Esophagus muscularis mucosa (tissue), 4 donors: ENCODE measurements at places on chromosomes 3 and 15.
A peak's percentile ranks its signal among the peaks of the same experiment; 100 is the strongest.

GRCh38 chr15:40906991-40907802, 12.9 kb downstream of the VPS18 start:
- no peak for DNase-seq

- DNase-seq = peak; percentile 87
These were observed 263.3 kb downstream of the ABHD5 start for GRCh38 chr3:43953814-43954692.

- no peak for DNase-seq
These were observed 122.4 kb downstream of the NECTIN3 start for GRCh38 chr3:111194048-111194447.

DNA sequence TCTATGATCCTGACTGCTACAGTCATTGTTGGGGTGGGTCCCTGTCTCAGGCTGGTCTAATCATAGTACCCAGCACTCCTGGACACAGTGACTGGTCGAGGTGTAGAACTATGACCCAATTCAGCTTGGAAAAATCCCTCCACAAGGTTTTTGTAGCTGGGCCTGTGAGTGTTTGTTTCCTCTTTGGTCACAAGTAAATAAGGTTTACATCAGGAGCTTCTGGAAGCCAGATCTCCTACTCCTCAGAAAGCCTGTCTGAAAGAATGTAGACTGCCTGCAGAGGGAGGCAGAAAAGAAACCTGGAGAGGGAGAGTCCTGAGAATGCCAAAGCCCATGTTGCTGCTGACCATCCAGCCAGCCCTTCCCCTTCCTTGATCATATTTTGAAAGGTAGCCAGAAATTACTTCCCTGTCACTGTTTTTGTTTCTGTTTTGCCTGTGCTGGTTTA, 123.2 kb downstream of the RAP2B start:
- DNase-seq = no peak

DNA sequence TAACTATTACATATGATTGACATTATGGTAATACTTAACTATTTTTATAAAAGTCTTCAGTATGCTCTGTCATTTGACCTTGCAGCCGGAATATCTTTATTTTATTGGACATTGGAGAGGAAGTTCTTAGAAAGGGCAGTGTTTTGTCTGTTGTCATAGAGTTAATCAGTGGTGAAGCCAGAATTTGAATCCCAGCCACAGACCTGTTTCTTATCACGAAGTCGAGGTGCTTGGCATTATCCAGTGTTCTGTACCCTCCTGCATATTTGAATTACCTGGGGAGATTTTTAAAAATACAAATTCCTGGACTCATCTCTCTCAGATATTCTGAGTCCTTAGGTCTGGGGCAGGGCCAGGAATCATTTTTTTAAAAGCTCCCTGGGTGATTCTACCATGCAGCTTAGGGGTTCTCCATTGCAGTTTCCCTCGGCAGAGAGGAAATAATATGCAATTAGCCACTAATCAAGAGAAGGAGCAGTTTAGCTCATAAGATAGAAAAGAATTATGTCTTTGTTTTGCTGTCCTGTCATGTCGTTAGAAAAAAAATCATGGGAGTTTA, 195.6 kb upstream of the CFAP20DC start:
- no peak for DNase-seq

DNA sequence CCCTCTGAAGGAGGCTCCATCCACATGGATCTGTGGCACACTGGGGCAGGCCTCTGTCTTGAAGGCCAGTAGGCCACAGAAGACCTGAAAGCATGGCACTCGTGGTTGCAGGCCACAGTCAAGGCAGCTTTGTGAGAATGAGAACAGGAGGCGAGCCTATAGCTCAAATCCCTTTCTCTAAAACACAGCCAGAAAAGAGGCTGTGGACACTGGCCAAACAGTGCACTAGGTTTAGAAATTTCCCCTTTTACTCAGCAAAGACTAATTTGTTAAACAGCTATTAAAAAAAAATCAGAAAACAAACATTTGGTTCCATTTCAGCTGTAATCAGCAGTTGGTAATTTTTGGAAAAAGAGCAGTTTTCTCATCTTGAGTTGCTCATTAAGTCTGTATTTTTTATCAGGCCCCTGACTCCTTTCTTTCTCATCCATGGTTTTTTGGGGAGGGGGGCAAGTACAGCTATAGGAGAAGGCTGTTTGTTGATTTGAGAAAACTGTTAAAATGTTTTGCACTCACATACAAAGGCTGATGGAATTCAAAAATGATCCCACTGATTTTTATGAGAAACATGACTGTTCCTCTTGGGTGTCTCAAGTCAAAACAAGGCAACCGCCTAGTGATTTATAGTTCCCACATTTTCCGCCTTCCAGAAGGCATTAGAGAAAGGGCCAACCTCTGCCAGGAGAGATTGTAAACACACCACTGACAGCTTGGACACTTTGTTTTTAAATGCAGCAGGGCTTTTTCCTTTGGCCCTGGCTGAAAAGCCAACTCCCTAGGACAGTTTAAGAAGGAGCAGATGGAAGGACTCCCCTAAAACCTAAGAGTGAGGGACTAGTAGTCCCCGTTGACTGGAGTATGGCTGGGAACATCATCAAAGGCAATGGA, 28.1 kb downstream of the PARP16 start:
- DNase-seq = no peak

- DNase-seq = peak; percentile 10
These were observed 436.7 kb downstream of the EPHB1 start for GRCh38 chr3:135231737-135232136.

GRCh38 chr3:159751752-159752151, 236.9 kb upstream of the IL12A start:
- DNase-seq = no peak

DNA sequence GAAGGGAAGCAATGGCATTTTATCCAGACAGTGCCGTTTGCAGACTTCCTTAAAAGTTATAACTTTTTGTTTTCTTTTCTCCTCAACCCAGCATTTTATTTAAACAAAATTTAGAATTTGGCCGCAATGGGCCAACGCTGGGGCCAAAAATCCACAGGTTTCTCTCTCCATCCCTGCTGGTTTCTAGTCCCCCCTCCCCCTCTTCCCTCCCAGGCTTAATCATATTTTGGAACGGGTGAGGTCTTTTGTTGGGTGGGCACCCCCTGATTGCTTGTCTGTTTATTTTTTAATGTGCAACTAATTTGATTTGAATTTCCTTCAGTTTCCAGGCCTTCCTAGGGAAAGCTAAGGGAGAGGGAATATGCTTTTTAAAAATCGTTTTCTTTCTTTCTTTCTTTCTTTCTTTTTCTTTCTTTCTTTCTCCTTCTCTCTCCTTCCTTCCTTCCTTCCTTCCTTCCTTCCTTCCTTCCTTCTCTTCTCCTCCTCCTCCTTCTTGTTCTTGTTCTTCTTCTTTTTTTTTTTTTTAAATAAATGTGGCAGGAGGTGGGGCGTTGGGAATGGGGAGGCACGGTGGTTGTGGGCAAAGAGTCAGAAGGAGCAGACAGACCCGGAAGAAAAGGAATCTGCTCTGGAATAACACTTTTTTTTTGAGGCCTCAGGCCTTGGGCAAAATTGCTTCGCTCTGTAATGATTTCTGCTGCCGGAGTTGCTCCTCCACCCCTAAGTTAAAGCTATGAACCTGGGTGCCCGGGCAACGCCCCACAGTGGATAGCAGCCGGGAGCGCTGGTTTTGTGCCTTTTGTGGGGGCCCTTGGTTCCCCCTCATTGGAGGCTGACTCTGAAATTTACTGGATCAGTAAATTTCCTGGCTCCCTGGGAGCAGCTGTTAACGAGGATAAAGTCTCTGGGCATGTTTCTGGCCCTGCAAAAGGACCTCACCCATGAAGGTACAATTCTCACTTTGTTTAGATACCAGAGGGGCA, 1.9 kb downstream of the FNDC3B start:
- DNase-seq = no peak

DNA sequence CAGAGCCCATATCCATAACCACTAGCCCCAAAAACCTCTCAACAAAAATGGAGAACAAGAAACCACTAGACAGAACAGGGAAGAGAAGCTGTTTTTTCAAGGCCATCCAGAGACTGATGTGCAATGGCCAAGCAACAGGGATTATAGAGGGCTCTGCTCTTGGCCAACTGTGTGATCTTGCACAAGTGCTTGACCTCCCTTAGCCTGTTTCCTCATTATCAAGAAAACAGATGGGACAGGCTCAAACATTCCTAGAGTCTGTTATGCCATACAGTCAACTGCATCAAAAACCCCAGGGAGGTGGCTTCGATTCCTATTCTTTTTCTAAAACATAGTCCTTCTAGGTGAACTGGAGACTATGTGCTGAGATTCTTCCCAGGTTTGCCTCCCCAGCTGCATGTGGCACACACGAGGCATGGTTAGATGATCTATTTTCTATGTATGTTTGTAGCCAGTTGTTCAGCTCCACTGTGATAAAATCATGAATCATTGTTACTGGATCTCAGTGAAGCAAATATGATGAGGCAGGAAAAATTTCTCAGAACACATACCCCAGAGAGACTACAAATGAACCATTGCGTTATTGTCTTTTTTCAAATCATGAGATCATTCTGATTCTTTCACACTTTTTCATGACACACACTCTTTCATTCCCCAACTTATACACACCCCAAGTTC, 132.9 kb upstream of the TGFBR2 start:
- DNase-seq = no peak

GRCh38 chr3:54067055-54067698, 55.2 kb upstream of the CACNA2D3 start:
- DNase-seq = no peak

GRCh38 chr15:90219421-90220141, 14.2 kb downstream of the CIB1 start:
- no peak for DNase-seq

DNA sequence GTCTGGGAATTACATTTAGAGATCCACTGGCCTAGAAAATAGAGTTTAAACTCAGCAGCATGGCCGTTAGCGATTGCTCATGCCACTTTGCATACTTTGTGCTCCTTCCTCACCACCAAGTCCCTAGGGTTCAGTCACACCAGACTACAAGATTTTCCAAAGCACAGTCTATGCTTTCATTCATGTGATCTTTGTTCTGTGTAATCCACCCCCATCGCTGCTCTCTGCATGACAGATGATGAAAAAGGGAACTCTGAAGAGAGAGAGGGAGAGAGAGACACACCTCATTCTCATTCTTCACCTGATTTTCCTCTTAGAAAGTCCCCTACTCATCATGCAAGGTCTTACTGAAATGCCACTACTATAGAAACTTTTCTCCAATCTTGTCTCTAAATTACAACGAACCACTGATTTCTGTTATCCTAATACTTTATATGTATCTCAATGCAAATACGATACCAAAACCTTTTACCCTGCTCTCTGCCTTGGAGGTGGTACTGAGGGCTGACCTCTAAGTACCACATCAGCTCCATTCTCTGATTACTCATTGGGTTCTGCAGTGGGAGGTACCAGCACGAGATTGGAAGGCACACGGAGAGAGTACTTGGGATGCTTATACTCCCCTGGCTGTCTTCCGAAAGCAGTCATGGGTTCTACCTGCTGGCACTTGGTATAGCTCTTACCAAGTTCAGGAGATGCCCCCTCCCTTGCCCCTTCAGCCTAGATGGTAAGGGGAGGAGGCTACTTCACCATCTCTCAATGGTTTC, 1.1 kb upstream of the PARP15 start:
- DNase-seq = no peak

GRCh38 chr15:56759450-56759845, 26.1 kb upstream of the ZNF280D start:
- no peak for DNase-seq

DNA sequence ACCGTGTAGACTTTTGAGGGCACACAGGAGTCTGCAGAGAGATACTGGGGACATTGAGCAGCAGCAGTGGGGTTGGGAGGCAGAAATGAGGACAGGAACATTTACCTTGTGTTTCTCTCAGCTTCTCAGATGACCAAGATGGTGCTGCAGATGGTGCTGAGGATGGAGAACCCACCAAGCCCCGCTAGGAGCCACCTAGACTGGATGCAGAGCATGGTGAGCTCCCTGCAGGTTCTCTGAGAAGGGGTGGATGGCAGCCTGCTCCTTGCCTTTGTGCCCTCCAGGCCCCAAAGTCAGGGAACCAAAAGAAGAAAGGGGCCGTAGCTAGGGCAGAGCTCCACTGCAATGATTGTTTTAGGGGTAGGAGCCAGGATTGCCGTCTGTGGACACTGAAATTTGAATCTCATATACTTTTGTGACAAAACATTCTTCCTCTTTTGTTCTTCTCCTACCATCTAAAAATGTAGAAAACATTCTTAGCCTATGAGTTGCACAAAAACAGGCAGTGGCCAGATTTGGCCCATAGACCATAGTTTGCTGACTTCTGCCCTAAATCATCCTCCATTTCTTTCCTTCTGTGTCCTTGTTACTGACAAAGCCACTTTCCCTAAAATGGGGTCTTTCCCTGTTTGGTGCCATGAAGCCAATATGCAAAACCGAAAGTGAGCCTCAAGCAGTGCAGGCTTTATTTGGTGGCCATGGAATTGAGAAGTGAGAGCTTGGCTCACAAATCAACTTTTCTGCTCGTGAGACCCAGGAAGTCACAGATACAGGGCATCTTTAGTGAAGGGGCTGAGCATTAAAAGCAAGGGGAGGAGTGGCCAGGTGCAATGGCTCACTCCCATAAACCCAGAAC, 11.9 kb upstream of the MUC20 start:
- DNase-seq = peak; percentile 91

DNA sequence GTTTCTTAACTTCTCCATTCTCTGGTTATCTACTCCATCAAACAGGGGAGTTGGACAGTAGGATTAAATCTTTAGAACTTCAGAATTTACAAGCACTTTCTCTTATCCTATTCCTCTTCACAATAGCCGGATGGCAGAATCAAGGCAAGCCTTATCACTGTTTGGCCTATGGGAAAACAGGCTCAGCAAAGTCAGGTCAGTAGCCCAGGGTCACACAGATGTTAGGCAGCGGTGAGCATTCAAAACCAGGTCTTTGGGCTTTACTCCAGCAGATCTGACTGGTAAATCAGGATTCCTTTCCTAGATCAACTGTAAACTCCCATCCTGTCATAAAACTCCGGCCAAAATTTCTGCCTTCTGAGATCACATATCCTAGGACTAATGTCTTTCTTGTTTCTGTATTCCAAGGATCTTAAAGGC, 258.4 kb downstream of the OPA1 start:
- no peak for DNase-seq

- DNase-seq = peak; percentile 74
These were observed 282.9 kb downstream of the AGBL1 start for GRCh38 chr15:86362555-86362954.

DNA sequence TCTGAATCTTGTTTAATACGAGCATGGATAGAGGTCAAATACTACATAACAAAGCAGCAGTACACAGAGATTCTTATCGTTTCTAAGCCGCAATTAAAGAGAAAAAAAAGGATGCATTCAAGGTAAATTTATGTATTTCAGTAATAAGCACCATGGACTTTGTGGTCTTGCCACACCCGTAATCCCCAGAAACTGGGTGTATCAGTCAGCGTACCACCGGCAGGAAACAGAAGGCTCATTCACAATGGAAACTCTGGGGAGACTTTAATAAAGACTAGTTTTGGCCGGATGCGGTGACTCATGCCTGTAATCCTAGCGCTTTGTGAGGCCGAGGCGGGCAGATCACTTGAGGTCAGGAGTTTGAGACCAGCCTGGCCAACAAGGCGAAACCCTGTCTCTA, 81.9 kb upstream of the ZNF280D start:
- DNase-seq = no peak
